ENCODE measurements at places on chromosomes 11 and 22.

GRCh38 chr11:20060647-20061205, 99.5 kb downstream of the DBX1 start:
- DNase-seq = no peak

DNA sequence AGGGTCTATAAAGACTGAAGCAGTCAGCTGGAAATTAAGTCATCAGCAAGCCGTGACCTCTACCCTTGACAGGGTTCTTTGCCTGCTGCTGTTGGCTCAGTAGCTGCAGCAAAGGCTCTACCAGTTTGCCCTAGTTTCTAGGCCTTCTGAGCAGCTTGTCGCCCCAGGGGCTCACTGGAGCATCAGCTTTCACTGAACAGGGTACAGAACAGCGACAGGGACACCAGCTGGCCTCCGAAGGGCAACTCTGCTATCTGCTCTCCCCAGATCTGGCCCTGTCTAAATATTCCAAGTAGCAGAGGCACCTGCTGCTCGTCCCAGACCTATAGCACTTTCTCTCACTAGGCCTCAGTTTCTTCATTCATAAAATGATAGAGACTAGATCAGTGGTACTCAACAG, 42.4 kb downstream of the SMCO4 start:
- DNase-seq = no peak

DNA sequence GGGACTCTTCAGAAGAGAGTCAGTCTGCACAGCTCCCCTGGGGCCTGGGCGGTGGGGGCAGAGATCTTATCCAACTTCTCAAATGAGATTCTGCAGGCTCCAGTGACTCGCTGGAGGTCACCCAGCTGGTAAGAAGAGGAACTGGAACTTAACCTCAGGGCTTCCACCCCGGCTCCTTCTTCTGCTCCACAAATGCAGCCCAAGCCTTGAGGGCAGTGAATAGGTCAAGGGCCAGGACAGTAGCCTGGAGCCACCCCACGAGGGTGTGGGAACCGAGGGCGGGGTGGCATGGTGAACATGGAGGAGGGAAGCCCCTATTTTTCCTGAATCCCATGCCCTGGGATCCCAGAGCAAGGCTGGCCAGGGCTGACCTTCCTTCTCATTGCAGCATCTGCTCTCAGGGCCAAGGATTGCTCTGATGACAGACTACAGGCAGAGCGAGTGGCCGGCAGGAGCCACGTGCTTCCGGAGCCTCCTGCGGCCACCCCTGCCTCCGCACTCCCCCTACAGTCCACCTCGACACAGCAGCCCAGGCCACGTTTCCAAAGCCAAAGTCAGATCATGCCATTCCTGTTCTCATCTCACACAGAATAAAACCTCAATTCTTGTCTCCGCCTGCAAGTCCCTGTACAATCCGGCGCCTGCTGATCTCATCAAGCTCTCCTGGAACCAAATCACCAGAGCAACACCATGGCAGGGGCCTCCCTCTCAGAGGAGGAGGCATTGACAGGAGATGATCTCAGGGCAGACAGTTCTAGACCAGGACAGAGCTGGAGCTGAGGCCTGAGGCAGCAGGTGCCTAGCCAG, 21.1 kb upstream of the UPK3A start:
- DNase-seq = peak; percentile 87

GRCh38 chr11:60118338-60118737, 29.9 kb downstream of the MS4A2 start:
- no peak for DNase-seq

DNA sequence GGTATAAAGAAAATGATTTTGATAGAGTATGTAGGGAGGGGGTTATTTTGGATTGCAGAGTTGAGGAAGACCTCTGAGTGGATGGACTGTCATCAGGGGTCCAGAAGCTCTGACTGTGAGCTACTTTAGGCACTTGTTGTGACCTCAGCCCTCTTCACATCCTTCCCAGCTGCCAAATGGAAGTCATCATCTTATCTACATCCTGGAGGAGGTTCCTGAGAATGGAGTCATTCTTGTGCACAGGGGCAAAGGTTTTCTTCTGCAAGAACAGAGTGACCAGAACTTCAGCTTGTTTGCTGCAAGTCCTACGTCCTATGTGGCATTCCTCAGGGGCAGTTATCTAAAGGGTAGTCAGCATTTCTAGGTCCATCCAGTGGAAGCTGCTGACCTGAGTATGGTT, 393.8 kb downstream of the AASDHPPT start:
- no peak for DNase-seq

- DNase-seq = no peak
These were observed 37.7 kb upstream of the SPTBN2 start for GRCh38 chr11:66766681-66767080.

DNA sequence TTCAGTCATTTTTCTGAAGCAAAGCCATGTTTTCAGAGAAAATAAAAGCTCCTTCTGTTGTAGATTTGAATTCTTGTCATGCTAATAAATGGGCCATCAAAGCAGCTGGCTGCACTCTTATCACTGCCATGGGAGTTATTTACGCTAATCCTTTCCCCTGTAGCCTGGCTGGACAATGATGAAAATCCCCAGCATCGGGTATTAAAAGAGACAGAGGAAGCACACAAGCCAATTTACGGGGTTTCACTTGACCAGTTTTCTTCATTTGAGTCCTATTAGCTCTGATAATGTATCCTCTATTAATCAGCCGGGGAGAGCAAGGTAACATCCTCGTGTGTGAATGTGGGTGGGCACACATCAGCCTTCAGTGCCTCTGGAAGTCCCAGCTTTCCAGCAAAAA, 470.2 kb upstream of the API5 start:
- DNase-seq = no peak
